ENCODE measurements at places on chromosomes 13 and 19. TPM values are rescaled to one million over a fixed set of nuclear protein-coding genes. Genes with fewer than 3 reads are reported as not detected.

CYP4F2 gene
- not detected for total RNA-seq

TEX101 gene
- not detected for total RNA-seq

OR7C1 gene
- not detected for total RNA-seq

ACP7 gene
- total RNA-seq = not detected

GRCh38 chr19:4067396-4068046, 822 bp upstream of the ZBTB7A start:
- no peak for DNase-seq

GRCh38 chr13:94994506-94994905, 282.2 kb upstream of the SOX21 start:
- no peak for DNase-seq

Data from activated CD4-positive, alpha-beta T cell treated with anti-CD3 and anti-CD28 coated beads for 36 hours (primary cell).